HFFc6 (cell line): ENCODE measurements at places on chromosomes 3 and 15. TPM values are rescaled to one million over a fixed set of nuclear protein-coding genes. Genes with fewer than 3 reads are reported as not detected.

DNA sequence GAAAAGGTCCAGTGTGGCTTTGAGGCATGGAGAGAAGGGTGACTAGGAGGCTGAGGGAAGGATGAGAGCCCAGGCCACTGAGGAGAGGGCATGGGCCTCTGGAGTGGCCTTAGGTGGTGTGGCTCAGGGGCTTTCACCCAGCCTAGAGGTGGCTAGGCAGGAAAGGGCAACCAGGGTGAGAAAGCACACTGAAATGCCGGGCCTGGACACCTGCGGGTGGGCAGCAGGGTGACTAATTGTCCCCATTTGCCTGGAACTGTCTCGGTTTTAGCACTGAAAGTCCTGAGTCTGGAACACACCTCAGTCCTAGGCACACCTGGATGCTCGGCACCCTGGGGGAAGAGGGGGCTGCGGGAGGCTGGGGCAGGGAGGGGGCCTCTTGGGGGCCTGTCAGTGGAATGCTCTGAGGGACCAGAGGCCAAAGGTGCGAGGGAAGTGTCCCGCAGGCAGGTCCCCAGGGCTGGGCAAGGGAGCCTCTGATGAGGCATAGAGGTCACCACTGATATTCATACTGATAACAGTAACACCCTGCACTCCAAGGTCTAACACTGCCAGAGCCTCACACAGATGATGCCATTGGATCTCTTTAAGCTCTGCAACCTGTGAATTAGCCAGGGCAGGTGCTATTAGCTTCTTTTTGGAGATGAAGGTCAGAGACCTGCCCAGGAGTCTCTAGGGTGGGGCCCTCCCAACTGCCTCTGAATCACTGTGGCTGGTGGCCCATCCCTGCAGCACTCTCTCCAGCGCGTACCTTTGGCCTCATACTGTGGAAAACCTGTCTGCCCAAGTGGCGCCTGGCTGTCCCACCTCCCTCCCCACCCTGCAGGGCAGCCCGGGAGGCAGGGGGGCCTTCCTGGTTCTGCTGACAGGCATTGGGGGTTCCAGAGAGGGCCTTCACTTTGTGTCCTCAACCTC, 3.0 kb upstream of the PHGR1 start:
- DNase-seq: no peak

DNA sequence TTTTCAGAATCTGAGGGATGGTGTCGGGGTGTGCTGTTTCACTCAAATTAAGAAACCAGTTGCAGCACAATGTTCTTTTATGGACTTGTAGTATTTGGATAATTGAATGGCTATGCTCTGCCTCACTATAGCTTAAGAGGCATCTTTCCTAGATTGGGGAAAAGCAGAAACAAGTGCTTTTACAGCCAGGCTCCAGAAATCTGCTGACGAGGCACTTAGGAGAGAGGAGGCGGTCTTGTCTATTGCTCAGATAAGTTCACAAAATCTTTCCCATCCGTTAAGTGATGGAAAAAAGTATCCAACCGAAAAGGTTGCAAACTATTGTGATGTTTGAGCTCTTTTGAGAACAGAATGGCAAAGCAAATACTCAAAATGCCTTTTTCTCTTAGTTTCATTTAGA, 336.1 kb upstream of the RARB start:
- no peak for DNase-seq

- no peak for DNase-seq
Observed at GRCh38 chr3:143600756-143601718, 247.2 kb downstream of the SLC9A9 start.

The SLC12A1 gene
- total RNA-seq: not detected in 3 replicates

DNA sequence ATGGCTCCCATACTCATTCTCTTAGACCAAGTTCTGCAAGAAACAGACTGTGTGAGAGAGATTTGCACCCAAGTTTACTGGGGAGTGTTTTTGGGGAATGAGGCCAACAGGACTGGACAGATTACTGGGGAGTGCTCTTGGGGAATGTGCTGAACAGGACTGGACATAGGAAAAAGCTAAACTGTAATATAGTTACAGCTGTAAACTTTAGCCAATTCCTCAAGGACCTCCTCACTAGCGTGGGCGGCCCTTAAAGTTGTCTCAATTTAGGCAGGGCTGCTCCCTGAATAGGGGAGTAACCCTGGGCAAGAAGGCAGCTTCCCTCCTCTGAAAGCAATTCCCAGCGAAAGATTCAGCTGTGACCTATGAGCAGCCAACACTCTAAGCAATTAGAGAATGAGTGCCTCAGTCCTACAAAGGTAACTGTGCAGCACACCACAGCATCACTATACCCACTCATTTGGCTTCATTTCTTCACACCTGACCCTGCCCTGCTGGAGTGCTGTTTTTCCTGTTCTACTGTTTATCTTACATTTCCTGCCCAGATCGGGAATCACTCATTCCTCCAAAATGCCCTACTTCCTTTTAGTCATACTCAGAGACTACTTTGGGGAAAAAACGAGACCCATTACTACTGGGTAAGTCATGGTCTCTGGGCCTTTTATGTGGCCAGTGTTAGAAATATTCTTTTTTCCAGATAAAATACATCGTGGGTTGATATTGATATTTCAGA, 41.3 kb upstream of the TRIM42 start:
- DNase-seq: no peak

The RBM6 gene
- 33.5 and 39.1 TPM in 2 replicates for total RNA-seq
